ENCODE measurements at places on chromosomes 4 and X. TPM values are rescaled to one million over a fixed set of nuclear protein-coding genes. Genes with fewer than 3 reads are reported as not detected.

Gene EMCN
- not detected for total RNA-seq

Gene THOC2
- total RNA-seq: 62.9 TPM

Gene C4orf51
- not detected for total RNA-seq

Gene BEX4
- 11.1 TPM for total RNA-seq

Gene AR
- 8.0 TPM for total RNA-seq

Gene SLC4A4
- total RNA-seq: 9.8 TPM

Gene HSD17B10
- 46.0 TPM for total RNA-seq

Gene HTR2C
- total RNA-seq: not detected

Gene BEX5
- not detected for total RNA-seq

Gene LDOC1
- total RNA-seq: 11.9 TPM

Gene C4orf50
- not detected for total RNA-seq

Gene KLB
- not detected for total RNA-seq

Gene CCNG2
- 21.6 TPM for total RNA-seq

Gene TACR3
- total RNA-seq: under 0.01 TPM

Gene BMPR1B
- total RNA-seq: 0.17 TPM

Gene XAGE2
- total RNA-seq: not detected

Gene MAGEA9B
- total RNA-seq: not detected

Gene UCP1
- not detected for total RNA-seq

Gene IL3RA
- not detected for total RNA-seq

Gene SPP1
- 0.26 TPM for total RNA-seq

Gene HSFX2
- total RNA-seq: 0.26 TPM

Gene PCDH10
- 0.66 TPM for total RNA-seq

Gene TRPC3
- 1.0 TPM for total RNA-seq

Gene PRIMPOL
- 22.3 TPM for total RNA-seq
